ENCODE measurements at places on chromosomes 1 and 21. TPM values are rescaled to one million over a fixed set of nuclear protein-coding genes. Genes with fewer than 3 reads are reported as not detected.

DNA sequence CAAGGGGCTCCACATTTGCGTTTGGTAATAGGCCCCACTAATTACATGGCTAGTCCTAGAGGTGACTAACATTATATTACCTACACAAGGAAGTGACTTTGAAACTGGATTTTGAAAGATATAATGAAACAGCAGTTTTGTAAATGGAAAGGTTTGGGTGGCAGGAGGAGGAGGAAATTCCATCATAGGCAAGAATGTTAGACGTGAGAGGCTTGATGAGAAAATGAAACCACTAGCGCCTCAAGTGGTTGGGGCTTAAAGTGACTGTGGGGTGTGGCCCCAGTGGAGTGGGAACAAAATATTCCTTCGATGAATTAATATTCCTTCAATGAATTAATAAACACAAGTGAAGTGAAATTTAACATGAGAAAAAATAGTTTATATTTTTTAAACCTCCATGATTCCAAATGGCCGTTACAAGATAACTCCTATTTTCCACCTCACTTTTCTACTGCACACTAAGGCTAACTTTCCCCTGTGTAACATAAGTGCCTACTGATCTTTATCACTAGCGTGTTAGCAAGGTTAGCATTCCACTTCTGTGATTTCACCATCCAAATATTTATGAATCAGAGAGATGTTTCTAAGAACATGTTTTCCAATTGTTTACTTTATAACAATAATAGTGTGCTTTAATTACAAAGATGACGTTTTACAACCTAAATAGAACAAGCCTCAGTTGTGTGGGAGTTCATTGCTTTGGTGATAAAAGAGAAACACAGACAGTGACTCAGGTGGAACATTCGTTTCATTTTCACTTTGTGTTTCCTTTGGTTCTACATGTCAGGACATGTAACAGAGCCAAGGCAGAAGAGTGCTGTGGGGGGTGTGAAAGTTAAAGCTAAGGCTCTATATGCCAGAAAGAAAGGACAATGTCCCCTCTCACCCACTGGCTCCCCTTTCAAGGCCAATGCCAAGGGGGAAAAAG is 12.5 kb upstream of the ATF3 start:
- DNase-seq = peak; percentile 97

- DNase-seq = no peak
These were observed 8.0 kb downstream of the PEX10 start for GRCh38 chr1:2404142-2404889.

DNA sequence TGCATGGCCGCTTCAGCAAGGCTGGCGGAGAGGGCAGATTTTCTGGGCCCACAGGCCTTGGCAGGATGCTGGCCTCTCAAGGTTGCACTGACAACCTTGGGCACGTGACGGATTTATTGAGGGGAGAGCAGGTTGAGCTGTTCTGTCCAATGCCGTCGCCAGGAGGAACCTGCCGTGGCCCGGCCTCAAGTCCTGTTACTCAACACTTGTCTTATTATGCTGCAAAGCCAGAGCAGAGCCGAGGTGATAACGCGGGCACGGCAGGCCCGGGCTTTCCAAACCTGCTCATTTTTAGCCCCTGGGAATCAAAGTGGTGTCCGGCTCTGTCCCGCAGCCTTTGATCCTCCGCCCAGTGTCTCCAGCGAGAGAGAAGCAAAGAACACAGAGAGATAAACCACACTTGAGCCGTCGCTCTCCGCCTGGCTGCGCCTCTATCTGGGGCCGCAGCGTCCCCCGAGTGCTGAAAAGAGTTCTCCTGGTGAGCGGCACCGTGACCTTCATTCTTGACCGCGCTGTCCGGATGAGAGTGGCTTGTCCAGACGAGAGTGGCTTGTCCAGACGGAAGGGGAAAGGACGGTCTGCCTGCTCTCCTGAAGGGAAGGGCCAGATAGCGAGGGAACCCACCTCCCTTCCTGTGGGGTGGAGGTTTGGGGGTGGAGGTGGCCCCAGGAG is 162.3 kb upstream of the ARHGEF16 start:
- no peak for DNase-seq

Gene LBR
- total RNA-seq = 98.5 TPM

GRCh38 chr21:37982496-37983318 is 66.5 kb upstream of the KCNJ6 start:
- peak; percentile 4 for DNase-seq

Gene SPRR2D
- 430 TPM for total RNA-seq

Gene OR2M3
- not detected for total RNA-seq

DNA sequence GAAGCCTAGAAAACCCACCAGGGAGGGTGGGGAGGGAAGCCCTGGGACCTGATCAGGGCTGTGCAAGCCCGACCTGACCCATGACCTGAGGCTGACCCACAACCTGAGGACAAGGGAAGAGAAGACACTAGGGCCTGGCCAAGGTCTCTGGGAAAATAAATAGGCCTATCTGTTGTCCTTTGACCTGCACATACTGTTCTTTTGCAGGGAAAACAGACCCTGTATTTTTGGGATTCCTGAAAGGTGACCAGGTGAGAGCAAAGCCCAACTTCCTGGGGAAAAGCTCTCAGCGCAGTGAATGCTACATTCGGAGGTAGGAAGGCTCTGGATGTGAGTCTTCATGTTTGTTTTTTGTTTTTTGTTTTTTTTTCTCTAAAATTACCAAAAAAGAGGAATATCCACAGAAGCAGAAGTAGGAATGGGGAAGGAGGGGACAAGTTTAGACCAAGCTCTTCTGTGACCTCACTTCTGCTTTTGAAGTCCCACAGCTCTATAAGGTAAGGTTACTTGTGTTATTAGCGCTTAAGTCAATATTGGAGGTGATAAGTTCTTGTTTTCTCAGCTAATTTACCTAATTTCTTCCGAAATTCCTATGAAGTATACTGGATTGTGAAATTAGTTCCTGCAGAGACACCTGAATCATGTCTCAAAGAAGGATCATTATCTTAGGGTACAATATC is 26.2 kb upstream of the LYST start:
- DNase-seq = no peak

- no peak for DNase-seq
These were observed 40.6 kb upstream of the HSD3B1 start for GRCh38 chr1:119466445-119466844.

Gene SMIM34
- total RNA-seq = not detected

- no peak for DNase-seq
These were observed 981.7 kb upstream of the B3GALT2 start for GRCh38 chr1:194167956-194168640.

DNA sequence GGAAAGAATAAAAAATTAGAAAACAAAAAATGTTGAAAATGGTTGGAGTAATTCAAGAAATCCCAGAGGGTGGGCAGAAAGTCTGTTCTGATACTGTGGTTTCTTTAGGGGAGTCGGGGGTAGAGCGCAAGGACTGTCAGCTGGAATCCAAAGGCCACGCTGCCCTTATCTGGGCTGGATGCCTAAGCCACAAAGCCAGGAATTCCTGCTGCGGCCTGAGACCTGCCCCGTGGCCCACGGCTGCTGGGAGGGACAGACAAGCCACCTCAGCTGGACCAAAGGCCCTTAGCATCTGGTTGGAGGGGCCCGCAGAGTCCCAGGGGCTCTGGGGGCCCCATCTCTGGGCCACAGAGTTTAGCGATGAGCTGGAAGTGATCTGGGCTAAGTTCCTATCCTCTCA is 60.2 kb downstream of the DMRTB1 start:
- no peak for DNase-seq

GRCh38 chr21:30345014-30345413 is 3.4 kb downstream of the KRTAP23-1 start:
- DNase-seq = no peak

Gene LCA5L
- total RNA-seq = 2.8 TPM

Gene ATAD3B
- total RNA-seq = 42.2 TPM

Gene TIE1
- not detected for total RNA-seq

Gene SGIP1
- not detected for total RNA-seq

Gene IVNS1ABP
- total RNA-seq = 67.4 TPM

Gene HSD11B1
- total RNA-seq = 0.39 TPM

DNA sequence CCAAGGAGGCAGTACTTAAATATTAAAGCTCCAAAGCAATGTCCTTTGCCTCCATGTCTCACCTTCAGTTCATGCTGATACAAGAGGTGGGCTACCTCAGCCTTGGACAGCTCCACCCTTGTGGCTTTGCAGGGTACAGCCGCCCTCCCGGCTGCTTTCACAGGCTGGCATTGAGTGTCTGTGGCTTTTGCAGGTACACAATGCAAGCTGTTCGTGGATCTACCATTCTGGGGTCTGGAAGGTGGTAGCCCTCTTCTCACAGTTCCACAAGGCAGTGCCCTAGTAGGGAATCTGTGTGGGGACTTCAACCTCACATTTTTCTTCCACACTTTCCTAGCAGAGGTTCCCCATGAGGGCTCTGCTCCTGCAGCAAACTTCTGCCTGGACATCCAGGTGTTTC is 324.8 kb downstream of the COL11A1 start:
- DNase-seq = no peak

Gene SLFNL1
- total RNA-seq = 0.28 TPM

Gene SLC45A1
- 0.30 TPM for total RNA-seq

- DNase-seq = peak; percentile 53
These were observed 3.0 kb downstream of the AURKAIP1 start for GRCh38 chr1:1371746-1372711.

DNA sequence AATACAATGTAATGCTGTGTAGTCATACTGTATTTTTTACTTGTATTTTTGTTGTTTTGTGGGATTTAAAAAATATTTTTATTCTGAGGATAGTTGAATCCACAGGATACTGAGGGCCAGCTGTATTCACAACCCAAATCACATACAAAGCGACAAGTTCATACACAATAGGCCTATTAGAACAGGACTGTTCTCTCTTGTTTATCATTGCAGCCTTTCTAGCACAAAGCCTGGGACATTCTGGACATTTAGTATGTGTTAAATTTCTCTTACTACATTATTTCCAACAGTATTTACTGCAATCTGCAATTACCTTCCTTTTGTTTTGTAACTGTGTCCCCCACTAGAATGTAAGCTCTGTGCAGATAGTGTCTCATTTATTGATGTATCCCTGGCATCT is 65.4 kb downstream of the SLC35A3 start:
- DNase-seq = no peak

- no peak for DNase-seq
These were observed 3.3 kb downstream of the RGS16 start for GRCh38 chr1:182600745-182601415.

All from MCF 10A (cell line).